NCI-H446 treated with DMSO at 0.1 percent for 48 hours (cell line): ENCODE measurements at places on chromosomes 6 and 20.

DNA sequence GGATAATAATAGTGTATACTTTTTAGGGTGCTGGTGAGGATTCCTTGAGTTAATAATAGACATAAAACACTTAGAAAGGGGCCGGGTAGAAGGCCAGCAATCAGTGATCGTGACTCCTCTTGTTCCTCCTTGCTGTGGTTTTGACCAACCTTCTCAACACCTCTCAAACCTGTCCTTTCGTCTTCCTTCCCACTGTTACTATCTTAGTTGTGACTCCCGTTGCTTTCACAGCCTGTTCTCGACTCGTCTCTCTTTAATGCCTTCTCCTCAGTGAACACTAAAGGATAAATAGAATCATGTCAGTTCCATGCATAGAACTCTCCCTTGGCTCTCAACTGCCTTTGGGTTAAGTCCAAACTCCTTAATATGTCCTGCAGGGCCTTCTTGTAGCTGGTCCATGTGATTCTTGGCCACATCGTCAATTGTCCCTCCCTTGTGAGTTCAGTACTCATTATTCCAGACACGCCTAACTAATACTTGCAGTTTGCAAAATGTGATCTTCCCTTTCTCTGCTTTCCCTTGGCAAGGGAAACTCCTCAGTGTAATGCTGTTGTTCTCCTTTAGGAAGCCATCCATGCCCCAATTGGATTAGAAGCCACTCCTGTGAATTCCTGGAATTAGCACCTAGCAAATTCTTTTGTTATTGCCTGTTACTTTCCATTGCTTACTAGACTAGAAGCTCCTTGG is 164.9 kb downstream of the UTRN start:
- no peak for DNase-seq

DNA sequence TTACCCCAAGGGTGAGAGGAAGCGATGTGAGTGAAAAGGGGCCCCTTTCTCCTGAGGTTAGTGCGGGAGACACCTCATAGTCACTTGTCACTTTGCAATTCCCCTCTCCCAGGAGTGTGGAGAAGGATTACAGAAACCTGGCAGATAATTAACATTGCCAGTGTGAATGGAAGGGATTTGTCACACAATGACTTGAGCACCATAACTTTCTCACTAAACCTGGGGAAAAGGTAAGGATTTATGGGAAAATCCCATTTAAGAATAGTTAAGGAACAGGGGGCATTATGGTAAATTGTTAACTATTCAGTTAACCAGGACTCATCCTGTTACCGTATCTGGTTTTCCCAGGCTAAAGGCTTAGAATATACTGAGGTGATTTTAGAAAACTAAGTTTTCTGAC is 219.5 kb upstream of the JAG1 start:
- no peak for DNase-seq

- peak; percentile 20 for DNase-seq
Observed at GRCh38 chr6:93721386-93722048, 302.2 kb upstream of the EPHA7 start.

- DNase-seq: no peak
Observed at GRCh38 chr20:37979021-37979985, 54.0 kb downstream of the TTI1 start.

DNA sequence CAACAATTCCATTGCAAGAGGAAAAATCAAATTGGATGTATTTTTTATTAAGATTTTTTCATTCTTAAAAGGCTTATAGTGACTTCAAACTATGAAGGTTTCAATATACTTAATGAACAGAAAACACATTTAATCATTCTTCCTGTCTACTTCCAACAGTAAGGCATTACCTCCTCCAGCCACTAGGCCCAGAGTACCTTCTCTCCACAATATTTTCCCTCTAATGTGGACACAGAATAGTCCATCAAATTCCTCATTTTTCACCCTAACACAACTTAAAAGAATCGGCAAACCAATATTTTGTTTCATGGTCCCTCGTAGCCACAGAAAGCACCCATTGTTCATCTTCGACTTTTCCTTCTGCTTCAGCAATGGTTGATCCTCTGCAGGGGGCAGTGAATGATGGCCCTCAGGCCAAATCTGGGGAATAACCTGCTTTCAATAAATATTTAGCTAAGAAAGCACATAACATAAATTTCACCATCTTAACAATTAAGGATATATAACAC is 335.4 kb upstream of the ID4 start:
- no peak for DNase-seq

- DNase-seq: peak; percentile 2
Observed at GRCh38 chr6:126307849-126308248, 32.1 kb upstream of the CENPW start.

DNA sequence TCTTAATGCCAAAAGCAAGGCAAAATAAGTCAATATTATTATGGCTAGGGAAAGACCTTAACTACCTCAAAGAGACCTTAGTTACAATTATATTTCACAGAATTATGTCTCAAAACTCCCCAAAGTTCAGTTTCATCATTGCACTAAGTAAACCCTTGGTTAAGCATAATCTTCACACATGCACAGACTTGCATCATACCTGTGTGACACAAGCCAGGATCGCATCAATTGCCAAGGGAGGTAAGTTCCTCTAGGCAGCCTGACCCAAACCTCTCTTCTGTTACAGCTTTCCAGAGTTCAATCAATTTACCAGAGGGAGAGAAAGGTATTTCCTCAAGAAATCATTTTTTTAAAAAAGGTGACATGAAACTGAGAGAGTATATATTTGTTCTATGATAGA is 31.9 kb upstream of the PRSS35 start:
- no peak for DNase-seq

GRCh38 chr20:10639737-10640556 is 33.9 kb downstream of the JAG1 start:
- DNase-seq: no peak
